ENCODE measurements at places on chromosomes 5 and 9.

DNA sequence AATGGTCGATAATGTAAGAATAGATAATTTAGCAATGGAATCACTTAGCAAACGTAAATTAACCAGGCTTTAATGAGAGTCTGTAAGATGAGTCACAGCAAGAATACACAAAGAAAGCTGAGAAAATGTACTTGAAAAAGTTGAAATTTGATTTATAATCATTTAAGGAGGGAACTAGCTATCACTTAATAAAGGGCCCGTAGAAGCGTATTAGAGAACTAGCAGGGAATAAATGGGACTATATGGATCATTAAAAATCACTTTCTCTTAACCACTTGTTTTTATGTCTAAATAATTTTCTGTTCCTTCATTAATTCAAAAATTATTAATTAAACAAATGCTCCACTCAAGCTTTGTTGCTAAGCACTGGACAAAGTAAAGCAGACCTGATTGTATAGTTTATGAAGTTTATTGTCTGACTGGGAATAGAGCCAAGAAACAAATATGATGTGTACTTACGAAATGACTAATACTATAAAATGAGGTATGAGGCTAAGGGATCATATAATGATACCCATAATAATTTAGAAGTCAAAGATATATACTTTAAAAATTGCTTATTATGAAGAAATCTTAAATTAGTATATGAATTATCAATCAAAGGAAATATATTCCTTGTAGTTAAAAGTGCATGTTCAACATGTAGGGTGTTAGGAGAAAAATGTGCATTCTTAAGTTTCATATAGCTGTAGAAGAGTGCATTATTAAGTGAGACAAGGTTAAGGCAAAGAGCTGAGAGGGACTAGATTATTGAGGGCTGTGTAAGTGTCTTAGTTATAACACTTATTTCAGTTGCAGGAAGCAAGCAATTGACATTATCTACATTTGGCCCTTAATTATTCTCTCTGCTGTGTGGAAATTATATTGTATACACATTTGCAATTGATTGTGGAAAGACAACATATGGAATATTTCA lies 196.8 kb downstream of the PRDM9 start:
- DNase-seq = no peak

GRCh38 chr5:6812091-6812490 lies 98.9 kb downstream of the TENT4A start:
- no peak for DNase-seq

DNA sequence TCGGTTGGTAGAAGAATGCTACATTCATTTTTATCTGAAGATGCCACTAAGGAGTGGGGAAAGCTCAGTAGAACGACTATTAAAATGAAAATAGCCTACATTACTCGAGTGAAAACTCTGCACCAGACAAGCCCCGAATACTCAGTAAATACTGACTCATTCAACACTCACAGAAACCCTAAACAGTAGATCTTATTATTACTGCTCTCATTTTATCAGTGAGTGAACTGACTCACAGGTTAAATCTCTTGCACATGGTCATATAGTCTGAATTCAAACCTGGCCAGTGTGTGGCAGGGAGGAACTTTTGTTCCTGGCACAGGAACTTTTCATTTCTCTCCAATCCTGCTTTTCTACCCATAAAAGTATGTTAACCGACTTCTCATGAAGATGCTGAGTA lies 9.6 kb upstream of the PAPPA start:
- no peak for DNase-seq

GRCh38 chr9:31112491-31112890 lies 1272.0 kb upstream of the ACO1 start:
- DNase-seq = no peak

GRCh38 chr9:20781092-20781491 lies 97.0 kb downstream of the FOCAD start:
- DNase-seq = no peak
